RCC 7860 (cell line): ENCODE measurements at places on chromosomes 2 and 18.
A peak's percentile ranks its signal among the peaks of the same experiment; 100 is the strongest.

GRCh38 chr2:98663511-98664090, 55.2 kb downstream of the UNC50 start:
- DNase-seq: no peak

GRCh38 chr18:8989855-8990254, 112.6 kb upstream of the NDUFV2 start:
- DNase-seq: no peak

GRCh38 chr2:178152033-178152432, 39.8 kb downstream of the RBM45 start:
- DNase-seq: no peak

DNA sequence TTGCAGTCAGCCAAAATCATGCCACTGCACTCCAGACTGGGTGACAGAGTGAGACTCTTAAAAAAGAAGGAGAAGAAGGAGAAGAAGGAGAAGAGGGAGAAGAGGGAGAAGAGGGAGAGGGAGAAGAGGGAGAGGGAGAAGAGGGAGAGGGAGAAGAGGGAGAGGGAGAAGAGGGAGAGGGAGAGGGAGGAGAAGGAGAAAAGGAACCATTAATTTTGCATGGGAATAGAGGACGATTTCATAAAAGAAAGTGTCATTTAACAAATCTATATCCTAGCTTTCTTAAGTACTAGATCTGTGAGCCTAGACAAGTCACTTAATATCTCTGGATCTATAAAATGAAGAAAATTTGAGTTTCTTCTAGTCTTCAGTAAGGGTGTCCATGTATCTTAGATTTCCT, 9.6 kb downstream of the NOL10 start:
- DNase-seq: no peak

- DNase-seq: peak; percentile 25
Measured at GRCh38 chr2:202687276-202687675, 52.5 kb downstream of the FAM117B start.

GRCh38 chr2:26585966-26586365, 55.2 kb downstream of the CIB4 start:
- no peak for DNase-seq

- DNase-seq: no peak
Measured at GRCh38 chr2:66442516-66443185, 7.7 kb downstream of the MEIS1 start.

DNA sequence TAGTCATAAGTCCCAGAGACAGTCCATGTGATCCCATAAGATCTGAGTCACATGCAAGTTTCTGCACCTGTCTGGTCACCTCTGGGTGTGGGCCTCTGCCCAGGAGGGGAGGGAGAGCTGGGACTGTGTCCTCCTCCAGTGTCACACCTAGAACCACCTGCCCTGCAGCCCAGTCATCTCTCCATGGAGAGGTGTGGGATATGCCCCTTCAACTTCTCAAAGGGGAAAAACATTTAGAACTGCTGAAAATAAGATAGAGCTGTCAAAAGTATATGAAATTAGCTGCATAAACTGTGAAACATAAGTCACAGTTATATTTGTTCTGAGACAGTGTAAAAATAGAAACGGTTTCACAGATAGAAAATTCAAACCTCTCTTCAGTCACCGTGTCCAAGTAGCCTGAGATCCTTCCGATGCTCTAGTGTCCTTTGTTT, 55.4 kb downstream of the NGEF start:
- no peak for DNase-seq

- peak; percentile 58 for DNase-seq
Measured at GRCh38 chr2:133045787-133046186, 375.8 kb upstream of the LYPD1 start.

DNA sequence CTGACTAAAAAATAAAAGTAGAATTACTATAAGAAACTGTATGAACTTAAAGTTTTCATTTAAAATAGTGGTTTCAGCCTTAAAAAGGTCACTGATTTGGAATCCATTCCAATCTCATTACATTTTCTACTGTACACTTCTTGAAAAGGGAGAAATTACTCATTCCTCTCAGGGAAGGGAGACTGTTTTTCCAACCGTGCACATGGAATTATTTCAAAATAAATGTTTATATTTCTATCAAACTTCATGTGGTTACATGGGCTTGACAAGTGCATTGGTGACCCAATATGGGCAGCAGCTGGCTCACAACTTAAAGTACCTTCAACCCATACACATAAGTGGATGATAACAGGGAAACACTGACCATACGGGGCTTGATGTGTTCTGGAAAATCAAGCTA, 324.5 kb upstream of the THUMPD2 start:
- DNase-seq: peak; percentile 14

GRCh38 chr2:124571836-124572235, 546.7 kb downstream of the CNTNAP5 start:
- no peak for DNase-seq

DNA sequence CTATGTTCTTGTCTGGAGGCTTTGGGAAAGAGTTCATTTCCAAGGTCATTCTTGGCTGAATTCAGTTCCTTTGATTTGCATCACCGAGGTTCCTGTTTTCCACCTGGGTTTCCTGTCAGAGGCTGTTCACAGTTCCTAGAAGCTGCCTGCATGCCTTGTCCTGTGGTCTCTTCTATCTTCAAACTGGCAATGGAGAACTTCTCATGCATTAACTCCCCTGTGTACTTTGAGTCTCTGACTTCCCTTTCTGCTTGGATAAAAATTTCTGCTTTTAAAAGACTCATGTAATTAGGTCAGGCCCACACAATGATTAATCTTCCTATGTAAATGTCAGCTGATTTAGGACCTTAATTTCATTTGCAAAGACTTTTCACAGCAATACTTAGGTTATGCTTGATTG, 499.3 kb upstream of the FANCL start:
- no peak for DNase-seq

GRCh38 chr2:39516347-39517101, 79.4 kb upstream of the MAP4K3 start:
- no peak for DNase-seq

GRCh38 chr2:111017909-111018308, 102.8 kb upstream of the BCL2L11 start:
- DNase-seq: no peak

GRCh38 chr2:70080610-70081200, 6.6 kb upstream of the PCBP1 start:
- DNase-seq: no peak

DNA sequence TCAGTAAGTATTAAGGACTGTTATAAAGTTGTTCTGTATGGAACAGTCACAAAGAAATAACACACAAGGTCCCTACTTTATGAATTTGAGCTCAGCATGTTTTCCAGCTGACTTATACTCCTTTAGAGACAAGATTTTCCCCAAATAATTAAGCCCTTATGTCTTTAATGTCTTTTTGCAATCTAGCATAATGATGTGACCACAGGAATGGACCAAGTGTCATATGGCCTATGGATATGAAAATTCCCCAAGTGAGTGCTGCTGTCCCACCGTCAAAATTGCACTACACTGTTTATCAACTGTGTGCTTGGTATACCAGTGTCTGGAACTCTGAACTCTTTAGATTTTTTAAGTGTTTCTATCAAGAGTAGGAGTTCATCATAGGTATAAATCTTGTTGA, 369.6 kb downstream of the PID1 start:
- DNase-seq: no peak

- no peak for DNase-seq
Measured at GRCh38 chr2:75720525-75720924, 9.8 kb upstream of the GCFC2 start.

GRCh38 chr2:33859811-33860461, 260.8 kb upstream of the FAM98A start:
- DNase-seq: no peak

GRCh38 chr18:36315736-36316135, 18.2 kb downstream of the FHOD3 start:
- peak; percentile 83 for DNase-seq

- no peak for DNase-seq
Measured at GRCh38 chr2:172436889-172437288, 9.5 kb downstream of the ITGA6 start.

DNA sequence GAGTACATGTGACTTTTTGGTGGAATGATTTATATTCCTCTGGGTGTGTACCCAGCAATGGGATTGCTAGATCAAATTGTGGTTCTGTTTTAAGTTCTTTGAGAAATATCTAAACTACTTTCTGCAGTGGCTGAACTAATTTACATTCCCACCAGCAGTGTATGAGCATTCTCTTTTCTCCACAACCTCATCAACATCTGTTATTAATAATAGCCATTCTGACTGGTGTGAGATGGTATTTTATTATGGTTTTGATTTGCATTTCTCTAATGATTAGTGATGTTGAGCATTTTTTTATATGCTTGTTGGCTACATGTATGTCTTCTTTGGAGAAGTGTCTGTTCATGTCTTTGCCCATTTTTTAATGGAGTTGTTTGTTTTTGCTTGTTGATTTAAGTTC, 267.4 kb upstream of the NT5C1B start:
- DNase-seq: no peak

- no peak for DNase-seq
Measured at GRCh38 chr2:69424419-69424818, 12.8 kb downstream of the NFU1 start.

- DNase-seq: no peak
Measured at GRCh38 chr2:155689791-155690190, 642.7 kb downstream of the NR4A2 start.

DNA sequence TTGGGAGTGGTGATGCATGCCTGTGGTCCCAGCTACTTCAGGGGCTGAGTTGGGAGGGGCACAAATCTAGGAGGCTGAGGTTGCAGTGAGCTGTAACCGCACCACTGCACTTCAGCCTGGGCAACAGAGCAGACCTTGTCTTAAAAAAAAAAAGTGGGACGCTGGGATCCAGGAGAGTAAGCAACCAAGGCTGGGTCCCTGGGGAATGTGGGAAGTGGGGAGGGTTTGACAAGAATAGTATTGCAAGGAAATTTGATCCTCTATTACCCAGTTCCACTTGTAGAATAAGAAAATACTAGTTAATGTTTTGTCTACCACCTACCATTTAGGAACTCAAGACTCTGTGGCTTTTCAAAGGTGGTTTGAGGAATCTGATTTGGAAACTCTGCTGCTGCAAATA, 21.1 kb upstream of the DYTN start:
- DNase-seq: no peak

DNA sequence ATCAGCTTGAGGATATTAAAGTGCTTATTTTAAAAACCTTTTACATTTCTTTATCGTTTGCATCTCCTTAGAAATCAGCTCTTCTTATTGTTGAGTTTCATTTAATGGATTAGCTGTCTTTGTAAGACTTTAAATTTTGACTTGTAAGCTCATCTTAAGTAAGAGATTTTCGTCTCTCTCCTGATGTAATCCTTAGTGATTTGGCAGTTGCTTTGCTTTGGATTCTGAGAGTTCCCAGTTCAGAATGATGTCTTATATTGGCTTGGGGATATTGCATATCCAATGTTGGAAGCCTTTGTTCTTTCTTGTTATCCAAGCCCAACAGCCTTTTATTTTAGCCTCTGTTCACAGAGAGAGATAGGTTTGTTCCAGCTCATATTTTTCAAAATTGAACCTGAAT, 212.1 kb downstream of the ARL6IP6 start:
- DNase-seq: no peak

- DNase-seq: no peak
Measured at GRCh38 chr2:8332646-8333045, 349.2 kb upstream of the ID2 start.

GRCh38 chr2:6971502-6971901, 54.3 kb downstream of the RNF144A start:
- DNase-seq: no peak

GRCh38 chr2:64179582-64180321, 35.5 kb upstream of the PELI1 start:
- DNase-seq: no peak

DNA sequence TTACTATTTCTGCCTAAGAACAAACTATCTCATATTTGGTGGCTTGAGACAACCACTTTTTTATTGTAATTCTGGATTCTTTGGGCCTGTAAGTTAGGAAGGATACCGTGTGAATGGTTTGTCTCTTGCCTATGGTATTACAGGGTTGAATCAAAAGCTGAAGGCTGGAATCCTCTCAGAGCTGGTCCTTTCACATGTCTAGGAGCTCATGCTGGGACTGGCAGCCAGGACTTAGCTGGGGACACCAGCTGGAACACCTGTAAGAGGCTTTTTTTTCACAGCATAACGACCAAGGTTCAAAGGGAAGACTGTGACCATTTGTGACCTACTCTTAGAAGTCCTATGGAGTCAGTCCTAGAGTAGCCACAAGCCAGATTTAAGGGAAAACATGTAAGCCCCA, 226.3 kb downstream of the ZNF804A start:
- no peak for DNase-seq

GRCh38 chr2:181586569-181587081, 70.3 kb downstream of the CERKL start:
- peak; percentile 86 for DNase-seq

- no peak for DNase-seq
Measured at GRCh38 chr18:79389689-79390088, 6.0 kb upstream of the NFATC1 start.

- no peak for DNase-seq
Measured at GRCh38 chr2:230925879-230926765, 1.1 kb upstream of the GPR55 start.

GRCh38 chr18:48543228-48543627, 4.4 kb downstream of the CTIF start:
- no peak for DNase-seq

- peak; percentile 8 for DNase-seq
Measured at GRCh38 chr18:59929621-59930295, 30.0 kb downstream of the PMAIP1 start.

- no peak for DNase-seq
Measured at GRCh38 chr2:209993968-209994367, 8.5 kb upstream of the RPE start.

DNA sequence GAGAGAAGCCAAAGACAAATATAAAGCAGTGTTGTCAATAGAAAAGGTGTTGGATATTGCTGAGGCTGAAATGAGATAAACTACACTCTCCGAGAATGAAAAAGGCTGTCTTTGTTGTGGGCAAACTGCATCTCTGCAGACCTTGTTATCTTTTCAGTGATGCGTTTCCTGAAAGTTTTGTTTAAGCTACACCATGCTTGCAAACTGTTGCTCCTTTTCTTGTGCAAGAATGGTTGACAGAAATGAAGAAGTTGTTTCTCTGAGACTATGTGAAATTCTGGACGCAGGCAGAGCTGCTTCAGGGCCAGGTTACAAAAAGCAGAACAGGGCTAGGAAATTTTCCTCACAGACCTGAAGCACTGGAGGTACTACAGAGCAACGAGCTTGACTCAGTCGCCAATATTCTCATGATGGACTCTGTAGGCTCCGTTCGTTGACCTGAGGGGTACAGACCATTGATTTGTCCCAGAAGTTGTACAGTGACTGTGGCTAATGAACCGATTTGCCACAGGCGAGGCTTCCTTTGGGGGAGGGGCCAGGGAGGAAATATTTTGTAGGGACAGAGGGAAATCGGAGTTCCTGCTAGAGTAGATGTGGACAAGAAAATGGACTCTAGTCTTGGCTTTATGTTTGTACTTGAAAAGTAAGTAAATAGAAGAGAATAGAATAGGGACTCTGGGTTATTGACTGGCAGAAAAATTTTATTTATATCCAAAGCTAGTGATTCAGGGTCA, 3.5 kb upstream of the ATL2 start:
- DNase-seq: no peak

- peak; percentile 24 for DNase-seq
Measured at GRCh38 chr2:241315879-241316631, at the start of gene SEPTIN2. TSS of gene SEPTIN2 (plus strand) at chr2:241315925. CDS start at chr2:241324233, 8,308 bp downstream.

- no peak for DNase-seq
Measured at GRCh38 chr2:33891616-33892015, 292.5 kb upstream of the FAM98A start.

GRCh38 chr2:182014284-182014683, 28.6 kb downstream of the PPP1R1C start:
- DNase-seq: no peak
